Sigmoid colon (tissue), 7 donors: ENCODE measurements at places on chromosomes 5 and 9. TPM values are rescaled to one million over a fixed set of nuclear protein-coding genes. Genes with fewer than 3 reads are reported as not detected.
A peak's percentile ranks its signal among the peaks of the same experiment; 100 is the strongest.

- DNase-seq, result peak; percentile 89
Observed at GRCh38 chr5:79990598-79991507, at the start of gene MTX3. Gene MTX3 (minus strand): TSS chr5:79991262. CDS start chr5:79991238, 24 bp downstream.

GRCh38 chr5:67262956-67263355 lies 66.4 kb upstream of the CD180 start:
- no peak for DNase-seq

GRCh38 chr5:31333475-31333874 lies 140.0 kb downstream of the CDH6 start:
- DNase-seq, result no peak

The FBXL7 gene
- 44.3 TPM for total RNA-seq

GRCh38 chr5:17999858-18000257 lies 365.6 kb downstream of the TAF11L14 start:
- DNase-seq, result no peak

GRCh38 chr5:107359916-107360234 lies 310.9 kb downstream of the EFNA5 start:
- DNase-seq, result no peak

- peak; percentile 58 for DNase-seq
Observed at GRCh38 chr5:645421-645820, 33.3 kb downstream of the CEP72 start.

DNA sequence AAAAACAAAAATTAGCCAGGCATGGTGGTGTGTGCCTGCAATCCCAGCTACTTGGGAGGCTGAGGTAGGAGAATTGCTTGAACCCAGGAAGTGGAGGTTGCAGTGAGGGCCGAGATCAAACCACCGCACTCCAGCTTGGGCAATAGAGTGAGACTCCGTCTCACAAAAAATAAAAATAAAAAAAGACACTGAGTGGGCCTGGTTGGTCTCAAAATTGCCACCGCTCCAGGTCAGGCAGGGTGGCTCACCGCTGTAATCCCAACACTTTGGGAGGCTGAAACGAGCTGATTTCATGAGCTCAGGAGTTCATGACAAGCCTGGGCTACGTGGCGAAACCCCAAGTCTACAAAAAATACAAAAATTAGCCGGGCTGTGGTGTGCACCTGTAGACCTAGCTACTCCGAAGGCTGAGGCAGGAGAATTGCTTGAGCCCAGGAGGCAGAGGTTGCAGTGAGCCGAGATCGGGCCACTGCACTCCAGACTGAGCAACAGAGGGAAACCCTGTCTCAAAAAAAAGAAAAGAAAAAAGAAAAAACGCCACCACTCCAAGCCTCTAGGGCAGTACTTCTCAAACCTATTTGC lies 1.8 kb downstream of the STK10 start:
- DNase-seq, result peak; percentile 39

DNA sequence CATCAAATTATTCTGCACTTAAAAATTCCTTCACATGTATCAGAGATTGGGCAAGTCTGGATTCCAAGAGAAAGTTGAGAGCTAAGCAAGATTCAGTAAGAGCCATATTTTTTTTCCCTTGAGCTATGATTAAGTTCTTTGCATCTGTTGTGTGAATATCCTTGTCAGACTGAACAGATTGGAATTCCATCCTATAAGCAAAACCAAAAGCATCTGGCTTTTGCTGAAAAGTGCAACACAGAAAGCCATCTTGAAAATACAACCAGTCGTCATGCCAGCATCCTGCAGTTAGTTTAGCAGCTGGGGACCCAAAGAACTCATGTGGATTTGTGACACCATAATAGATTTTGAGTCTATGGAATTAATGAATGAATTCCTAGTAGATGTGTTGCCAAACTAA lies 316.9 kb downstream of the MTRR start:
- DNase-seq, result no peak

GRCh38 chr5:10484774-10485141 lies 43.1 kb downstream of the ROPN1L start:
- DNase-seq, result no peak

- DNase-seq, result no peak
Observed at GRCh38 chr5:141781910-141782309, 96.3 kb downstream of the PCDH1 start.

GRCh38 chr5:5039918-5040317 lies 100.2 kb upstream of the ADAMTS16 start:
- no peak for DNase-seq

The GARIN3 gene
- not detected for total RNA-seq

- DNase-seq, result no peak
Observed at GRCh38 chr5:118366429-118366828, 621.9 kb downstream of the DTWD2 start.

The TEX48 gene
- not detected for total RNA-seq
